ENCODE measurements at places on chromosomes 11 and 22.

- DNase-seq, result no peak
These were observed 7.4 kb upstream of the TH start for GRCh38 chr11:2178906-2179494.

- DNase-seq, result no peak
These were observed 12.3 kb downstream of the PRR33 start for GRCh38 chr11:1879342-1879940.

GRCh38 chr11:11028017-11028692 is 170.3 kb upstream of the ZBED5 start:
- no peak for DNase-seq

DNA sequence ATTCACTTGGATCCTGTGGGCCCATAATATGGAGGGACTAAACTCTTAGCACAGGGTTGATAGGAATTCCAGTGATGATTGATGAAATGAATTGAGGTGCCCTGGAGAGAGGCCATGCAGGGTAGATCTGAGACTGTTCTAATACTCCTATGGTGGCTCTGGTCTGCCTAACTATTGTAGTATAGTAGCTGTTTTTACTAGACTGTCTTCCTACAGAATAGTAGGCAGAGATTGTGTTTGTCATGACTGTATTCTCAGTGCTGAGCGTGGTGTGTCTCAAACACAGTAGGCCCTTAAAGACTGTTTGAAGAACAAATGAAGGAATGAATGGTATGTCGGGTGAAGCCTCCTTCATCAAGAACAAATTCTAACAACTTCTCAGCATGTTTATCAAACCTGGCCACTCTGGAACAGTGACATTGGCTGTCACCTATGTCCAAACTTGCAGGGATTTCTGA is 107.0 kb upstream of the SESN3 start:
- DNase-seq, result no peak

DNA sequence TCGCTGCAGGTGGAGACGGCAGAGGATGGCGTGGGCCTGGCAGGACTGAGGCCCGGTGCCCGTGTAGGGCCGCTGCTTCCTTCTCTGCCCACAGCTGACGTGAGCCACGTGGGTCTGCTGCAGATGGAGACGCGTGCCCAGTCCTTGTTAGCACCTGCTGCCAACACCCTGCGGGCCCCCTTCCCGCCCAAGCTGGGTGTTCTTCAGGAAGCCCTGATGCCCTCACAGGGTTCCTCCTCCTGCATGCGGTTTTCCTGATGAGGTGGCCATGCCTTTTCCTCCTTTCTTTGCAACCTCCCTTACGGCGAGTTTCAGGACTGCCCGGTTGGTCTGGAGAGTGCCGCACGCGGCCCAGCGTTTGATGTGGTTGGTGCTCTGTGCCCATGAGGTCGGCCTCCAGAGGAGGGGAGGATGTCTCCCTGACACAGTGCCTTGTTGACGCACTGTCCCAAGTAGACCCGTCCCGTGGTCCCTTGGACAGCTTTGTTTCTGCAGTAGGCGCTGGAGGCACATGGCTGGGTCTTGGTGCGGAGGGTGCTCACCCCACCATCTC is 44.7 kb downstream of the AP2A2 start:
- no peak for DNase-seq

DNA sequence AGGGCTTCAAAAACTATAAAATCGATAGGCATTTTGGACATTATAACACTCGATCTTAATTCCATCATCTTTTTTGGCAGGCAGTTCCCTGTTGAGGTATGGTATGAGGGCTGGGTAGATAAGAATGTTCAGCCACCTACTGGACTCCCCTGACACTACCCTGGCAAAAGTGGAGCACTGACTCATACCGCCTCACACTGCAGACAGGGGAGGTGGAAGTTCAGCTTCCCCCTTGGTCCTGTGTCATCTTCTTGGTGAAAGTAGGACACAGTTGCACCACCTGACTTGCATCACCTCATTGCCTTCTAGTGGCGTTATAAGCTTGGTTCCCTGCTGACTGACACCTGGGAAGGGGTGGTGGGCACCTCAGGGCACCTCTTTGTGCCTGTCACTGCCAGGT is 30.4 kb downstream of the PAAF1 start:
- DNase-seq, result no peak

GRCh38 chr11:1978720-1979473 is 18.7 kb downstream of the H19 start:
- no peak for DNase-seq

GRCh38 chr11:91158891-91159537 is 936.2 kb upstream of the CHORDC1 start:
- no peak for DNase-seq

GRCh38 chr22:50525858-50526107 is 385 bp upstream of the SCO2 start:
- DNase-seq, result no peak

GRCh38 chr11:854601-855329 is 12.1 kb downstream of the TSPAN4 start:
- DNase-seq, result no peak

GRCh38 chr22:30872285-30873041 is 96.1 kb downstream of the MORC2 start:
- DNase-seq, result no peak

DNA sequence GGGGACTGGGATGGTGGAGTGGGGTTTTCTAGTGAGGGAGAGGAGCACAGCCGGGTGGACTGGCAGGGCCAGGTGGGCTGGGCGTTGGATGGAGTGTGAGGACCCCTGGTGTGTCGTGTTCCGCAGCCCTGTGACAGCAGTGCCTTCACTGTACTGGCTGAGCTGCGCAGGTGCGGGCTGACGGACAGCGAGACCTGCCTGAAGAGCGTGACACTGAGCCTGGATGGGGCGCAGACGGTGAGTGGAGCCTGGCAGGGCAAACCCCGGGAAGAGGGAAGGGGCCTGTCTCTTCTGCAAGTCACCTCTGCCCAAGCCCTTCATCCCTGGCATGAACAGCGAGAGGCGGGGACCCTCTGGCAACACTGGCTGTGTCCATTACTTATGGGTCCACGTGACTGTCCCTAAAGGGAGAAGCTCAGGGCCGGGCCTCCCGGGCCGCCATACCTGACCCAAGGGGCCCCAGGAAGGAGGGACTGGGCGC is 10.0 kb downstream of the MUC5AC start:
- DNase-seq, result no peak

- DNase-seq, result no peak
These were observed 24.2 kb downstream of the MUC5AC start for GRCh38 chr11:1181853-1182535.

DNA sequence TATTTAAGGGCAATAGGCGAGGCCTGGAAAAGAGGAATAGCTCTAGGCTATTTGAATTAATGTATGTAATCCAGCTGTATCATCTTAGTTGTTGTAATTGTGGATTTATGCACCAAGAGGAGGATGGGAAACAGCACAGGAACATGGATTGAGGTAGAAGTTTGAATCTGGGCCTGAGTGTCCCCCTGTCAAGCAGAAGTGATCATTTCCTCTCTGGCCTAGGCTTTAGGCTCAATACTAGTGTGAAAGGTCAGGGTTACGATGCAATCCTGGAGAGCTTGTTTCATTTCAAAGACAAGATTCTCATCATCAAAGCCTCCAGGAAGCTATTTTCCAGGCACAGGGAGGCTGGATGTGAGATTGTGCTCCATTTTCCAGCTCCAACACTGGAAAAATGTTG is 77.9 kb upstream of the HSD17B12 start:
- DNase-seq, result no peak

GRCh38 chr11:44785856-44786607 is 59.3 kb downstream of the TSPAN18 start:
- no peak for DNase-seq

- DNase-seq, result no peak
These were observed 18.6 kb downstream of the PPP6R2 start for GRCh38 chr22:50361688-50362087.

DNA sequence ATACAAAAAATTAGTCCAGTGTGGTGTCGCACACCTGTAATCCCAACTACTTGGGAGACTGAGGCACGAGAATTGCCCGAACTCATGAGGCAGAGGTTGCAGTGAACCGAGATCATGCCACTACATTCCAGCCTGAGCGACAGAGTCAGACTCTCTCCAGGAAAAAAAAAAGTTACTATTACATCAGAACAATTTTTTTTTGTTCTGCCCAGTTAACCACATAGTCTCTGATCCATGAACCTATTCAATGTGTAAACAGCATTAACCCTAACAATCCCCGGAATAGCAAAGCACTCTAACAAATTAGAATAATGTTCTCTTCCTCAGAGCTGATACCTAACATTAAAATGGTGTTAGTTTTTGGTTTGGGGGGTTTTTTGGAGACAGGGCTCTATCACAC is 4.6 kb downstream of the NARS2 start:
- no peak for DNase-seq

- peak; percentile 69 for DNase-seq
These were observed 11.8 kb upstream of the BCR start for GRCh38 chr22:23168391-23169042.

- DNase-seq, result no peak
These were observed 1.1 kb downstream of the RRP8 start for GRCh38 chr11:6602096-6602940.

DNA sequence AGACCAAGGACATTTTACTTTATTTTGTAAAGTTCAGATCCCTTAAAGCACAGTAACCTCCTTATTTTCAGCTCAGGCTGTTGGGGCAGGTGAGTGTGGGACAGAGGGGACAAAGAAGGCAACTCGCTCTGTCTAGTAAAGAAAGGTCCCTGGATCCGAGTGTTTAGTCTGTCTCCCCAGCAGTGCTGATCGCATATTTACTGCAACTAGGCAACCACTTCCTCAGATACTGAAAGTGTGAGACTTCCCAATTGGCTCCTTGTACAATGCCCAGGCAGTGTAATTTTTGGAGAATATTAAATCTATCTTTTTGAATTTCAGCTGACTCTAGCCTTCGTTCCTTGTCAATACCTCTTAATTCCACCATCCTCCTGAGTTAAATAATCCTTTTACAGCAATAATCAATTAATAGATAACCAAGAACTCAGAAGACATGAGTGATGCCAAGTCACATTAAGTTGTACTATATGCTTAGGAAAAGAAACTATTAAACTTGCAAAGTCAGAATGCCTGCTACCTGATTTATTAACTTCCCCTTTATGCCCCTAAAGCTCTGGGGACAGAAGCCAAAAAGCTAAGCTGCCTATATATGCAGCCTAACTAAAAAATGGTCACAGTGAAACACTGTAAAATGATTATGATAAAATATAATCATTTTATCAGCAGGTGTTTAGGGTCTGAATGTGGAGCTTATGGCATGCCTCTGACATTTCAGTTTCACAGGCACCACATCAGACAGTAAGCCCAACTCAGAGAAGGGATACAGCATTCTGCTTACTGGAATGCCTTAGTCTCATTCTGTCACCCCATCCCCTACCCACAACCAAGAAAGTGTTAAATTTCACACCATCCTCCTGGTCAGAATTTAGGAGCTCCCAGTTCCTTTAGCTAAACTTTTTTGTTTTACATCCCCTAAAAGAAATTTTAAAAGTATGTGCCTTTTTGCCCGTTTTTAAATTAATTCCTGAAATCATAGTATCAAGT is 138.7 kb downstream of the TRIM44 start:
- no peak for DNase-seq

Measured in cerebellar nuclear complex (tissue), 1 donor.